ENCODE measurements at places on chromosomes 16 and 17.

GRCh38 chr17:54029986-54030385 lies 207.3 kb downstream of the KIF2B start:
- no peak for DNase-seq

- DNase-seq: no peak
Measured at GRCh38 chr17:40291281-40291664, 3.6 kb downstream of the CDC6 start.

DNA sequence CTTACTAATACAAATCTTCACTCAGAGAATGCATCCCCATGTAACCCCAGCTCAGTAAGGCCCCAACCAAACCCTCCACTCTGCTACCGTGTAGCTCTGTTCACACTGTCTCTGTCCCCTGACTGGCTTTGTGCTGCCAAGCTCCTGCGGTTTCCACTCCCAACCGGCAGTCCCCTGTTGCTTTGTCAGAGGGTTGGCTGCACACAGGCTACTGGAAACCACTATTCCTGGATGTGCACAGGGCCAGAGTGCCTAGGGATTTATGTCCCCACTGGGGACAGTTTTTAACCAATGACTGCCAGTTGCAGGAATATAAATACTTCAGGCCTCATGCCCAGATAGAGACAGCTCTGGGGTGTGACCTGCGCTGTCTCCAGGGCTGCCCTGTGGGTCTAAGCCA lies 157.1 kb upstream of the C16orf82 start:
- no peak for DNase-seq

- no peak for DNase-seq
Measured at GRCh38 chr17:80289616-80290015, 29.0 kb downstream of the RNF213 start.

GRCh38 chr16:81645266-81645694 lies 133.8 kb upstream of the PLCG2 start:
- DNase-seq: no peak

- DNase-seq: no peak
Measured at GRCh38 chr17:14451729-14452191, 150.9 kb downstream of the HS3ST3B1 start.
